ENCODE measurements at places on chromosomes 11 and 22.

DNA sequence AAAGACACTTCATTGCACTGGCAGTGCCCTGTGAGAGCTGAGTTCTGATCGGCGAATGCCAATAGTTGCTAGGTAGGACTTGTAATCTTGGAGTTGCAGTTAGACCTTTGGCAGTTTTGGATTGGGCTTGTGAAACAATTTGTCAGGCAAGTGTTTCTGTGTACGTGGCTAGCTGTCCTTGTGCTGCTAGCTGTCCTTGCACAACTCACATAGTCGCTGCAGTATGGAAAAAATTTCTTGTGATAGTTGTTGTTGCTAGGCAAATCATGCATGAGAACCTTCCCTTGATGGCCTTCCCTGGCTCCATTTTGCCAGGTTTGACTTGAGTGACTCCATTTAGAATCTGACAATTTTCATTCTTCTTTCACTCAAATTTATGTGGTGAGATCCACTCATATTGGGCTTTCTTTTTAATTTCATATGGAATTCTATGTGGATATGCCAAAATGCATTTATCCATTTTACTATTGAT lies 140.7 kb downstream of the APIP start:
- no peak for DNase-seq

- DNase-seq, result no peak
These were observed at the start of gene RAB38 for GRCh38 chr11:88174709-88175568. Gene RAB38 (minus strand): TSS chr11:88175443. CDS start chr11:88175384, 59 bp downstream.

DNA sequence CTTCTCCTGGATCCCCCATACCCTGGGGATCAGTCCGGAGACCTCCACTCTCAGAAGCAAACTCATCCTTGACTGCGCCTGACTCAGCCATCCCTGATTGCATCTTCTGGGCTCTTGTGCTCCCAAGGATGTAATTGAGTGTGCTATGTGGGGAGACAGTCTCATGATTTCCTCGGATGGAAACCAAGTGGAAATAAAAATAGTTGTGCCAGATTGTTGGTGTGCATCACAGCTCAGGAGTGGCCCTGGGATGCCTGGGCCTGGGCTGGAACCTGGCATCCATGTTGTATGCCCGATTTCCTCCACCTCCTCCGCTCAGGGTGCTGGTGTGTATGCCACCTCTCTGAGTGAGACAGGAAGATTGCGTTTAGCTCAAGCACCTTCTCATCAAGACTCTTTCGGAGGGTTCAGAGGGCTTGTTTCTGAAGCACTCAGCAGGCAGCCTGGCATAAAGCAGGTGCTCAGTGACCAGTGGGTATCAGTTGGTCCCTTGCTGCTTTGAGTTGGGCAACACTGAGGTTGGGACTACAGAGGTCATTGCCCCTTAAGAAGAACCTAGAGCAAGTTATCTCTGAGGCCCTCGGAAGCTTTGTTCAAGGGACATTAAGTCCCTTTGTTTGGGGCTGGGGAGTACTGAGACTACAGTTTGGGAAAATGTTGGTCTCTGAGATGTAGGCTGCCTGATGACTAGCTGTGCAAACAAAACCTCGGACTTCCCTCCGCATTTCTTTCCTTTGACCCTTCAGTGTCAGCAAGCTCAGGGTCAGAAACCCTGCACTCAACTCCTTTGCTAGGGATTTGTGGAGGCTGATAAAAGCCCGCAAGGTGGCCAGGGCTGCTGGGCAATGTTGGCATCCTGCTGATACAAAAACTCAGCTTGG lies 24.8 kb upstream of the MICAL2 start:
- no peak for DNase-seq

DNA sequence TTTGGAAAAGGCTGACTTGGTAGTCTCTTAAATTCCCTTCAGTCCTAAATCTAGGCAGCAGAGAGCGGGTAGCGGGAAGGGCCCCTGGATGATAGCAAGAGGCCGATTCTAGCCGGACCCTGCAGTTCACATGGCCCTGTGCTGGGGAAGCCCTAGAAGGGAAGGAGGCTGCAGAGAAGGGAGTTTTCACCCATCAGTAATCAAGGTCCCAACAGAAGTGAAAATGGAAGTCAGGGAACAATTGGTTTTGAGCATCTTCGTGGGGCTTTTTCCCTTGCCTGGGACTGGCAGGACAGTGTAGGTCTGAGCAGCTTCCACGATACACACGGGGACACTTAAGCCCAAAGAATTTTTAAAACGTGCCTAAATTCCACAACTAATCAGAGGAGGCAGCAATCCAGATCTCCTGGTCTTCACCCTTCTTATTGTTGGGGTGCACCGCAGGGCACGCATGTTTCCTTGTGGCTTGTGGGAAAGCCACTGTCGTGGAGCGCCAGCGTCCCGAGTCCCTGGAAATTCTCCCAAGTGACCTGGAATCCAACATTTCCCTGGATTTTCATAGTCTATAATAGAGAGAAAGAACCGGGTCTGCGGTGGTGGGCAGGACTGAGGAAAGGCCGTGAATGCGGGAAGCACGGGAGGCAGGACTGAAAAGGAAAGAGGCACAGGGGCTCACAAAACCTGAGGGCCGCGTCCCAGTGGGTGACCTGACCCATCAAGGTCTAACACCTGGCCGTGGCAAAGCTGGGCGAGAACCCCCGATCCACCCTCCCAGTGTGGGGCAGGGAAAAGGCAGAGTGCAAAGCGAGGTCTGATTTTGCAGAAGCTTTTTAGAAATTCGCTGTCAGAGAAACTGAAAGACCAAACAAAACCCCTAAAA lies 846 bp upstream of the OAF start:
- DNase-seq, result no peak

Measured in T-helper 22 cell (primary cell).